ENCODE measurements at places on chromosomes 6 and 20.
A peak's percentile ranks its signal among the peaks of the same experiment; 100 is the strongest.

DNA sequence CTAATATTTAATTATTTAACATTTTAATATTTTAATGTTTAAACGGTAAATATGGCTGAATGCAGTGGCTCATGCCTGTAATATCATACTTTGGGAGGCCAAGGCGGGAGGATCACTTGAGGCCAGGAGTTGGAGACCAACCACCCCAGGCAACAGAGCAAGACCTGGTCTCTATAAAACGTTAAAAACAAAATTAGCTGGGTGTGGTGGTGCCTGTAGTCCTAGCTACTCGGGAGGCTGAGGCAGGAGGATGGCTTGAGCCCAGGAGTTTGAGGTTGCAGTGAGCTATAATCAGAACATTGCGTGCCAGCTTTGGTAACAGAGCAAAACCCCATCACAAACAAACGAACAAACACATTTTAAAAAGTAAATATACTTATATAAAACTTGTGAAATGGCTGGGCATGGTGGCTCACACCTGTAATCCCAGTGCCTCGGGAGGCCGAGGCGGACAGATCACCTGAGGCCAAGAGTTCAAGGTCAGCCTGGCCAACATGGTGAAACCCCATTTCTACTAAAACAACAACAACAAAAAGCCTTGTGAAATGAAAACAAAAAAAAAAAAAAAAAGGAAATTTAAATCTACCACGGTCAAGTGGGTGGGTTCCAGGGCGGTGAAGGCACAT is 8.2 kb downstream of the SRXN1 start:
- DNase-seq = no peak

- no peak for DNase-seq
Observed at GRCh38 chr20:5400164-5400762, 83.5 kb upstream of the PROKR2 start.

DNA sequence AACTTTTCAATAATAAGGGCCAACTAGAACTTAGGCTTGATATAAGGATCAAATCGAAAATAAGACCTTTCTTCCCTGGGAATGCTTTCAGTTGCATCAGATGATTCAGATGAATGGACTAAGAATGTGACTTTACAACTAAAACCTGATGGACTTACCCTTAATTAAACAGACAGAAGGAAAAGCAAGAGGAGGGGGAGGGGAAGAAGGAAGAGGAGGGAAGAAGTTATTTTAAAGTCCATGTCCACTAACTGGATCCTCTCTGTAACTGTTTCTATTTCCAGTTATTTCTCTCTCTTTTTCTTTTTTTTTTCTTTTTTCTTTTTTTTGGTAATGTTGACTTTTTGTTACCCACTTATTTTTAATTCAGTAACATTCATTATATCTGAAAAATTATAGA is 486.0 kb downstream of the MAFB start:
- DNase-seq = no peak

DNA sequence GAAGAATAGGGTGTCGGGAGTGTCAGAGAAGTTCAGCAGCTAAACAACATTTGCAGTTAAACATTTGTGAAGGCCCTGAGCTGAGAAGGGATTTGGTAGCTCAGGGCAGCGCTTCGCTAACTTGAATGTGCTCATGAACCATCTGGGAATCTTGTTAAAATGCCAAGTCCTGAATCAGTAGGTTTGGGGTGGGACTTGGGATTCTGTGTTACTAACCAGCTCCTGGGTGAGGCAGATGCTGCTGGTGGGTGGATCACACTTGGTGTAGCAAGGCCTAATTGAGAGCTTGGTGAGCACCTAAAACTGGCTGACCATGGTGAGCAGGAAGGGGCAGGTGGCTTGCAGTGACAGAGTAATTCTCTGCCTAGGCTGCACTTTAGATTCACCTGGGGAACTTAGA is 5.9 kb downstream of the PTPRA start:
- no peak for DNase-seq

DNA sequence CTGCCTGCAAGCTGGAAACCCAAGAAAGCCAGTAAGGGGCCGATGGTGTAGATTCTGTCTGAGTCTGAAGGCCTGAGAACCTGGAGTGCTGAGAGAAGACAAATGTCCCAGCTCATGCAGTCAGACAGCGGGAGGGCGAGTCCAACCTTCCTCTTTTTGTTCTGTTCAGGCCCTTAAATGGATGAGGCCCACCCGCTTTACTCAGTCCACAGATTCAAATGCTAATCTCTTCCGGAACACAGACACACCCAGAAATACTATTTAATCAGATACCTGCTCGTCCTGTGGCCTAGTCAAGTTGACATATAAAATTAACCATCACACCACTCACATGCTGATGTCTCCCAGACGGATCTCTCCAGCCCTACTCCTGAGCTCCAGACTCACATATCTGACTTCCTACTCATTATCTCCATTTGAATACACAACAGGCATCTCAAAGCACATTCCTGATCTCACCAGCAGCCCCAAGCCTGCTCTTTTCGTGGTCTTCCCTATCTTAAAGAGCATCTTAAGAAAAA is 26.7 kb upstream of the SRC start:
- DNase-seq = no peak

GRCh38 chr6:90184334-90185298 is 112.0 kb downstream of the BACH2 start:
- DNase-seq = no peak

DNA sequence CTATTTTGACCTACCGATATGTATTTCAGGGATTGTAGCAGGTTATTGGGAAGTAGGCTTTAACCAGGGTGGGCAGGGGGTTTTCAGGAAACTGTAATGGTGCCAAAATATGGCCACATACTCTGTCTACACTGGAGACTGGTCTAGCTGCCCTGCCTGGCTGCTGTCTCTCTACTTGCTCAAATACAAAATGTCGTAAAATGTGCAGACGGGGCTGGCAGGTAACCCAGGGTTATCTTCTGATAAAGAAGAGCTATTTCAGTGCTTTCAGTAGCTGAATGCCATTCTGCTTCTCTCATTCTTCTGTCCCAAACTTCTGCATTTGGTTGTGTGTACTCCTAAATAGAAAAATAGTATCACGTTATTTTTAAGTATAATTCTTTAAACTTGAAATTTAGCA is 616.2 kb downstream of the EPM2A start:
- DNase-seq = no peak

DNA sequence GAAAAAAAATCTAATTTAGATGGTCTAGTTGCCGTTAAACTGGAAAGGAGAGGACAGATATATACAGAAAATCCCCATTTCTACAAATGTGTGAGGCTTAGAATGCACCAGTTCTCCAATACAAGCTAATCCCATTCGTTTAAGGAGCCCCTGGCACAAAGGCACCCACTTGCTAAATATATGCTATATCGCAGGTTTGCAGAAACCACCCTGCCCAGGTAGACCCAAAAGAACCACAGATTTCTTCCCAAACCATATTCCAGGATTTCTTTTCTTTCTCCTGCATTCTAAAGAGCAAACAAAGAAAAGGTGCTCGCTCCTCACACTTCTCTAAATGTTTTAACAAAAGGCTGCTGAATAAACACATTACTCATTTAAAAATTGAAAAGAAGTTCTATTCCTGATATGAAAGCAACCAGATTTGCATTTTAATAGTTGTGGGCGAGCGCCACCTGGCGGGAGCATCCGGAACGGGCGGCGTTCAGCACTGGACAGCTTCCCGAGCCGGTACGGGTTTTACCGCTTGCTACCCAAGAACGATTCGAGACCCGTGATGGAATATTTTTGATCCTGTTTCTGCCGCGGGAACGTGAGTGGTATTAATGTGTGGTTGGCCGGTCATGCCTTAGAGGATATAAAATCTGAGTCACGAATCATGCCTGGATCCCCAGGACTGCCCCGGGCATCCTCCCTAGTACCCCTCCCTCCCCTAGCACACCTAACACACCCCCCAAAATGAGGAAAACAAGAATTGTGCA is 2.1 kb downstream of the PTPRT start:
- peak; percentile 23 for DNase-seq

DNA sequence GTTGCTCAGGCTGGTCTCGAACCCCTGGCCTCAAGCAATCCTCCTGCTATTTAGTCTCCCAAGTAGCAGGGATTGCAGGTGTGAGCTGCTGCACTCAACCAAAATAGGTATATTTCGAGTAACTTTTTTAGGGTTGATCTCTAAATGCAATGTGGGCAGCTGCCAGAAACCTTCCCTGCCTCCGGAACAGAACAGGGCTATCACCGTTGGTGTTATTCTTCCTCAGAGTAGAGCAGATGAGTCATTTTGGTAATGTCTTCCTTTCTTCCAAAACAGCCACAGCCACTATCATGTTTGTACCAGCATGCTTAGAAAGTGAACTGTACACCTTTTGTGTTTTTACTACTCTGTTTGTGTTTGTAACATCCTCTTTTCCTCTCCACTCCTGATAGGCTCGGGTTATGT is 44.1 kb downstream of the SNX9 start:
- no peak for DNase-seq

GRCh38 chr6:152267967-152268845 is 369.0 kb downstream of the SYNE1 start:
- DNase-seq = no peak

- DNase-seq = no peak
Observed at GRCh38 chr20:20223981-20224380, 143.9 kb upstream of the INSM1 start.

GRCh38 chr6:35544769-35545361 is 32.2 kb upstream of the TULP1 start:
- no peak for DNase-seq

- no peak for DNase-seq
Observed at GRCh38 chr20:16158090-16158975, 414.9 kb downstream of the KIF16B start.

GRCh38 chr6:72850469-72850868 is 228.6 kb downstream of the KCNQ5 start:
- no peak for DNase-seq

- DNase-seq = no peak
Observed at GRCh38 chr6:169707772-169708171, 5.8 kb downstream of the C6orf120 start.

- DNase-seq = no peak
Observed at GRCh38 chr20:33099843-33100538, 20.5 kb downstream of the BPIFB4 start.

DNA sequence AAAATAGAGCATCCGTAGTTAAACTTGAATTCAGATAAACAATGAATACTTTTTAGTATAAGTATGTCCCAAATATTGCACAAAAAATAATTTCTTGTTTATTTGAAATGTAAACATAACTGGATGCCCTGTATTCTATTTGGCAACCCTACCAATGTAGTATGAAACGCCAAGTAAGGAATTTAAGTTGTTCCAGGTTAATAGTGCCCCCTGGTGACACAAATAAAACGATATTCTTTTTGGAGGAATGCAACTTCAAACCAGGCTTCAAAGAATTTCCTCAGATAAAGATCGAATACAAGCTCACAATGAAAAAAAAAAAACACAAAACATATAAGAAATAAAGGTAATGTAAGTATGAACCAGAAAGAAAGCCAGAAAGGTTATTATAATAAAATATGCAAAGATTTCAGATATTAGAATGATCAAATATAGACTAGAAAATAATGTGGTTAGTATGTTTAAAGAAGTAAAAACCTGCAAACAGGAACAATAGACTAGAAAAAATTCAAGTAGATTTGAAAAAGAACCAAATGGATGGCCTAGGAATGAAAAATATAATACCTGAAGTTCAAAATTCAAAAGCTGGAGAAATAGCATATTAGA is 18.4 kb upstream of the AKAP7 start:
- DNase-seq = no peak

- DNase-seq = no peak
Observed at GRCh38 chr6:17501982-17502704, 98.0 kb upstream of the FAM8A1 start.

DNA sequence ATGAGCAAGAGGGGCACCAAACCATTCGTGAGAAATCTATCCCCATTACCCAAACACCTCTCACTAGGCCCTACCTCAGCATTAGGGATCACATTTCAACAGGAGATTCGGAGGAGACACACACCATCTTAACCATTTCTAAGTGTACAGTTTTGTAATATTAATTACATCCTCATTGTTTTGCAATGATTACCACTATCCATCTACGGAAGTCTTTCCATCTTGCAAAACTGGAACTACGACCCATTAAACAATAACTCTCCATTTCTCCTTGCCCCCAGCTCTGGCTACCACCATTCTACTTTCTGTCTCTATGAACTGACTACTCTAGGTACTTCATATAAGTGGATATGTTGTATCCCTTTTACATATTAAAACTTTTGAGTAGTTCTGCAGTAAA is 20.1 kb downstream of the ACOT13 start:
- DNase-seq = no peak

DNA sequence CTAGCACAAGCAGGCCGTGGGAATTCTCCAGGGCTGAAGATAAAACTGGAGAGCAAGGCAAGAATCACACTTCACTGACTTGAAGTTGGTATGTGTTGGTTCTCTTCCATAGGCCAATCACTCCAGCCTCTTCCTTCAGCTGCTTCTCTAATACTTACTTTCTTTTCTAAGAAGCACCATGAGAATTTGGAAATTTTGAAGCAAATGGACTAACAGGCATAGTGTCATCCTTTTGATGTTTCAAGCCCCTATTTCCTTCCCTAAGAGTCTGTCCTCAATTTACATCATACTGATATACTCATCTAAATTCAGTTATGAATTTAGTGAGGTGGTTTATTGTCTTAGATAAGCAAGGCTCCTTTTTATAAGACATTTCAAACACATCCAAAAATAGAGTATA is 24.0 kb downstream of the SLC26A8 start:
- no peak for DNase-seq

GRCh38 chr6:44739181-44739580 is 351.7 kb downstream of the CDC5L start:
- DNase-seq = no peak

GRCh38 chr6:70651326-70651905 is 16.3 kb upstream of the SMAP1 start:
- no peak for DNase-seq

Data from NCI-H187 (cell line).